ENCODE measurements at places on chromosomes 11 and 22.

- DNase-seq: peak; percentile 51
These were observed at the start of gene TIRAP for GRCh38 chr11:126282736-126283591. TSS of gene TIRAP (plus strand) at chr11:126283093. CDS start at chr11:126290895, 7,802 bp downstream.

- DNase-seq: no peak
These were observed 185.5 kb downstream of the KIRREL3 start for GRCh38 chr11:126815111-126815510.

- DNase-seq: no peak
These were observed 5.7 kb downstream of the NF2 start for GRCh38 chr22:29609139-29609538.

DNA sequence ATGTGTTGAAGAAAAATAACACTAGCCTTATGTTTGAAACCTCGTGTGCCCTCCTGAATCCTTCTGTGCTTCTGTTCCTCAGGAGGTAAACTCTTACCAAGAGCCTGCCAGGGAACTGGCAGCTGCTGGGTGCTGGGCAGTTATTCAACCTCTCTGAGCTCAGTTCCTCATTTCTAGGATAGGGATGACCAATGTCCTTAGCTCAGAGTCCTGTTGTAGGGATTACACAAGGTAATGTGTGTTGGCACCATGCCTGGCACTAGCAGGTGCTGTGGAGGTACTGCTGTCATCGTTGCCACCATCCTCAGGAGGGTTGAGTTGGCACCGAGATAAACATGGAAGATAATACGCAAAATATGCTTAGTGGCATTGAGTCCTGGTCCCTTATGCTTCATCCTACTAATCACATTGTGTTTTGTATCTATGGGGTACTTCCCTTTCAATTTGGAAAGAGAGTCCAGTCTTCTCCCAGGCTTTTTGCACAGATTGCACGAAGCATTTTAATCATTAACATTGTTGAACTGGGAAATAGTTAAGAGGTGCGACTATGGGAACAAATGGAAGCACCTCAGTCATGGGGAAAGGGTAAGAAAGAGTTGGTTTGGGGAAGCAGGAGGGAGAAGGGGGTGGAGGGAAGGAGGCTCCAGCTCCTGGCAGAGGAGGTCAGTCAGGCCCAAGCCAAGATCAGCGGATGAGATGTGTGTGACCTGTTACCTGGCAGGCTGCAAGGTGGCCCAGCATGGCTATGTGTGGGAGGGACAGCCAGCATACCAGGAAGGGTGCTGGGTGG, 56.7 kb downstream of the CABIN1 start:
- no peak for DNase-seq

DNA sequence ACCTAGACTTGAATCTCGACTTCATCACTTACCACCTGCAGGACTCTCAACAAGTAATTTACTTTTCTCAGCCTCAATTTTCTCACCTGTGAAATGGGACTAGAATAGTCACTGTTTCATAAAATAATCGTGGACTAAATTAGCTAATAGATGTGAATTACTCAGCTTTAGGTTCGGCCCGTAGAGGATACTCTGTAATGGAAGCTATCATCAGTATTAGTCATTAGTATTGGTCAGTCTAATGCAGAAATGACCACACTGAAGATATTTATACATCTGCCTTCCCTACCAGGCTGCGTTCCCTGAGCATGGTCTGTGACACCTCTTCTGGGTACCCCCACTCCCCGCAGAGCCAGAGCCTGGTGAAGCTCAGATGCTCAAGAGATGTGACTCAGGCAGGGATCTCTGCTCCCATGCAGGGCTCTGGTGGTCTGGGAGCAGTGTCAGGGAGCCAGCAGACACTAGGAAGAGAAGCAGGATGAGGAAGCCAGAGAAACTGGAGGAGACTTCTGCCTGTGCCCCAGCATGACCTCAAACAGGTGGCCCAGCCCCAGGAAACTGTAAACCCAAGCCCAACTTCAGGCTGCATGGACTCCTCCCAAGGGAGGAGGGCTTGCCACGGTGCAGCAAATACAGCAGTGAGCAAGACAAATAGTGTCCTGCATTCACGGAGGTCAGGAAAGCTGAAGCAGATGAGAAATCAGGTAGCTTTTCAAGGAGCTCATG, 88.0 kb upstream of the E2F8 start:
- DNase-seq: no peak

- DNase-seq: no peak
These were observed 307.2 kb downstream of the CADM1 start for GRCh38 chr11:115197031-115197430.

DNA sequence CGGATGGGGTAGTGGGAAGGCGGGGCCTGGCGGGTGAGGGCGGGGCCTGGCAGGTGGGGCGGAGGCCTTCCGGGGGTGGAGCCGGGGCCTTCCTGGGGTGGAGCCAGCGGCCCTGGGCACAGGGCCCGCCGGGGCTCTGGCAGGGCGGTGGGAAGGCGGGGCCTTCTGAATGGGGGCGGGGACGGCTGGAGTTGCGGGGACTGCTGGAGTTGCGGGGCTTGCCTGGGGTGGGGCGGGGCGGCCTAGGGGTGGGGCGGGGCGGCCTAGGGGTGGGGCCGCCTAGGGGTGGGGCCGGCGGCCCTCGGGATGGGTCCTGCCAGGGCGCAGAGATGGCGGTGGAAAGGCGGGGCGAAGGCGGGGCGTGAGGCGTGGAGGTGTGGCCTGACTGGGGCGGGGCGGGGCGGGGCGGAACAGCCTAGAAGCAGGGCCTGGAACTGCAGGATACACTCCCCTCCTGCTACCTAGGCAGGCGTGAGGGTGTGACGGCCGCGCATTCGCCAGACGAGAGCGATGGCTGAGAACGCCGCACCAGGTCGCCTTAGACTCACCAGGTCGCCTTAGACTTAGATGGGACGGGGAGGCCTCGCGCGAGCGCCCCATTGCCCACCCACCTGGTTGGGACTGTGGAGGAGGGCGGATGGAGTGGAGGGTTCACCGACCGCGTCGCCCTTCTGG, 19.3 kb downstream of the RRP7A start:
- peak; percentile 84 for DNase-seq

GRCh38 chr11:45097721-45098493, 48.5 kb upstream of the PRDM11 start:
- DNase-seq: peak; percentile 9

DNA sequence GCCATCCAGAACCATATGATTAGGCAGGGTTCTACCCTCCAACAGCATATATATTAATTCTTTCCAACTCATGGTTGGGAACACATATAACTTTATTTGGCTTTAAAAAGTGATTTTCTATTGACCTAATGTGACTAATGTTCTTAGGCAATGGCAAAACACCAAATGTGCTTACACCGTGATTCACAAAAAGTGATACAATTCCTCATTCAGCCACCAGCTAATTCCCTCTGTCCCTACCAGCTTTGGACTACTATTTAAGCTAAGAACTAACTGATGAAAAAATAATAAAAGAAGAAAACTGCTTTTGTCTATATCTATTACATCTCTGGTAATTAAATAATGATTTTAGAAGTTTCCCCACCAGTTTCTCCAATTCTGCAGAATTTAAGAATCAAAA, 4.7 kb downstream of the CTSC start:
- DNase-seq: no peak

DNA sequence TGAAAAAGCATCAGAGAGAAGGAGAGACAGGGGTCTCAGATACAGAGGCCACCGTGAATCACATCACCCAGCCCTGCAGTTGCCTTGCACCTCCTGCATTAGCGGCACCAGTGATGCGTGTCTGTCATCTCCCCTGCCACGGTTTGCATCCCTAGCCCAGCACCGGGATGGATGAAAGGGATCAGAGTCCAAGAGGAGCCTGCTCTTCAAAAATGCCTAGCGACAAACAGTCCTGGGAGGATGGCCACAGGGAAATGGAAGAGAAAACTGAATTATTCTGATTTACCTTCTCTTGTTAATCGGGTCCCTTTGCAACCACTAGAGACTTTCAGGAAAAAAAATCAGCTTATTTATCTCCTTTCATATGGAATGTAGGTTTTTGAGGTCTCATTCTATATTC, 495.6 kb upstream of the KIRREL3 start:
- no peak for DNase-seq

DNA sequence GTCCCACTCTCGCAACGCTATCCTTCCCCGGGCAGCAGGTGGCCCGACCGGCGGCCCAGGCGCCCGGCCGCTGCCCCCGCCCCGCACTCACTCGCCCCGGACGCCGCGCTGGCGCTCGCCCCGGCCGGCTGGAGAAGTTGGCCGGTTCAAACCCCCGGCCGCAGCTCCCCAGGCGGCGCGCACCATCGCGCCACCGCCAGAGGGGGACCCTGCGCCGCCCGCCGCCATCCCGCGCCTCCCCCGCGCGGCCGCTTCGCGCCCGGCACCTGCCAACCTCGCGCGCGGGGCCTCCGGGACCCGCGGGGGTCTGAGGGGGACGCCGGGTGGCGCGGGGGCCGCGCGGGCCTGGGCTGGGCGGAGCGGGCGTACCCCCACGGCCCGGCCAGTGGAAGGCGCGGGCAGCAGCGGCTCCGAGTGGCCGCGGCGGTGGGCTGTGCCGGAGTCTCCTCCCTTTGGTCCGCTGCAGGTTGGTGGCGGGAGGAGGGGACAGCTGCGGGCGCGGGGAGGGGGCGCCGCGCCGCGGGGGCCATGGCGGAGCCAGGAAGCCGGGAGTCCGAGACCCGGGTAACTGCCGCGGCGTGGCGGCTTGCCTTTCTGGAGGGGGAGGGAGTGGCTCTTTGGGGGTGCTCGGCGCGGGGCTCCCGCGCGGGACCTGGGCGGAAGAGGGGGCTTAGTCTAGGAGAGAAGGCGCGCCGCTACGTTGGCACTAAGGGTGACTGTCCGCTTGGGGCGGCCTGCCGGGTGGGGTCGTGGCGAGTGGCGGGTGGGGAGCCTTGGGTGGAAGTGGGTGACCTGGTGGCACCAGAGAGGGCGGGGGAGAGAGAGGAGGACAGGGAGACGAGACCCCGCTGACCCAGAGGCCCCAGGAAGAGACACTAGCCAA, at the start of the genes MPST and TST:
MPST (plus strand) TSS at position 434 of the 883 bp plus-strand sequence; CDS start at position 529, 95 bp downstream.
TST (minus strand) TSS at position 139 of the 883 bp plus-strand sequence. CDS start 715 bp downstream, outside the sequence.
- DNase-seq: peak; percentile 86

DNA sequence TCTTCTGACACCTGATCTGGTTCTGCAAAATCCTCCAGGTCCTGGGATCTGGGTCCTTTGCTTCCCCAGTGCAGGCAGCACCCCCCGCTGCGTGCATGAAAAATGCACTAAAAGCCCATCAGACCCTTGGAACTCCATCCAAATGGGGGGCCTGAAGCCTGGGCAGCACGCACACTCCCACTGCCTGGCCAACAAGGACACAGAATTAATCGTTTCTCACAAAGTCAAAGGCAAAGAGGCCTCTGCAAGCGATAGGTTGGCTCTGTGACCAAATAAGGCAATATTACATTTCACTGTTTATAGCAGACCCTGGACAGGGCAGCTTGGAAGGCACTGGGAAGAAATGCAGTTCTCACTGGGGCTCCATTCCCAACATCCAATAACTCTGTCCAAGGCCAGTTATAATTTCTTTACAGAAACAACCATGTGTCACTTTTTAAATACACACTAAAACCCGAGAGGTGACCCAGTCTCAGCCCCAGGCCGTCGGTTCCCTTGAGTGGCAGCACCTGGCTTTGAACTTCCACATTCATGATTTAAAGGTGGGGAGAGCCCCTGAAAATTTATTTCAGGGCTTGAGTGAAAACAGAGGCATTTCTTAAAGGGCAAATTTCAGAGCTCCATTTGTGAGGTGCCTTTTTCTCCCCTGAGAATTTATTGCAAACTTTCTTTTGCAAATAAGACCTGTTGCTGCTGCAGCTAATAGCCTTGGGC, 114.4 kb upstream of the ANO1 start:
- DNase-seq: no peak

DNA sequence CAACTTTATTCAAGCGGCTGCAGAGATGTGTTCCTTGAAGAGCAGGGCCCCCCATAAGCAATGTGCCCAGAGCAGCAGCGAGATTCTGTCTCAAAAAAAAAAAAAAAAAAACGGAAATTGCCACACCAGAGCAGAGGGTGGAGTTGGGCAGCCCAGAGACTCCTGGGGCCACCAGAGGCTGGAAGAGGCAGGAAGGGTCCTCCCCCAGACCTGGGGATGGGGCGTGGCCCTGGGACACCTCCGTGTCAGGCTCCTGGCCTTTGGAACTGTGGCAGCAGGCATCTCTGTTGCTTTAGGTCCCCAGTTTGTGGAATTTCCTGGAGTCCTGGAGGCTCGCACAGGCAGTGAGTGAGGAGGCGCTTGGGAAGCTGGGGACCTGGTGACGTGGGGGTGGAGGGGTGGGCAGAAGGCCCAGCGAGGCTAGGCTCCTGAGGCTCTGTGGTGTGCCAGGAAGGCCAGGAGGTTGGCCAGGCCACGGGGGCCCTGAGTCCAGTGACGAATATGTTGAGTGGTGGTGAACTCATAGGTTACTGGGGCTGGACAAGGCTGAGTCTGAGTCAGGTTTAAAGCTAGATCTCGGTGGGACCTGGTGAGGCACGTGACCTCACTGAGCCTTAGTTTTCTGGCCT, 735.6 kb downstream of the BRD1 start:
- no peak for DNase-seq

- DNase-seq: peak; percentile 72
These were observed 46.2 kb downstream of the BLID start for GRCh38 chr11:122069707-122070360.

DNA sequence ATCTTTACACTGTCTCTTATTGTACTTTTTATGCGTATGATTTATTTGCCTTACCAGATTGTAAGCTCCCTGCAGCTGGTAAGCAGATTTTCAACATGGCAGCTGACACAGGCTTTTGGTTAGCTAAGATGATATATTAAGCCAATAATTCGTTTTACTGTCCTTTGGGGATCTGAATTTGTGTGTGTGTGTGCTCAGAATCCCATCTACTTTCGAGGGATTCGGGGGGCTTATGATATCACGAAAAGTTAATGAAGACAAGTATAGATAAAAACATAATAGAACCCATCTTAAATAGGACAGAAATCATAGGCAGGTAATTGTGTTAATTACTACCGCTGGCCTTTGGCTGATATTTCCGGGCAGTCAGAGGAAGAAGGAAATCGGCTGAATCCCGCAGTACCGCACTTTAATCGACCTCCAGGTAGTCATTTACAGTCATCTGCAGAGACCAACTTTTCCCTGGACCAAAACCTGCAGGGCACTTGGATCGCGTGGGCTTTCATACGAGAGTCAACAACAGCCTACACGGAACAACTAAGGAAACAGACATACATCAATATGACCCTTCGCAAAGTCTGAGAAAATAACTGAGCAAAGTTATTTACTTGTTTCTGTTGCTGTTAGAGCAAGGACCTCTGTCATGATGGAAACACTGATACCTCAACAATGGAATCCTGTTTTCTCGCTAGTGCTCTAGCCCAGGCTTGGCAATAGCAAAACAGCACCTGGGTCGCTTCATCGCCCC, 802 bp downstream of the KBTBD3 start:
- no peak for DNase-seq

- no peak for DNase-seq
These were observed 34.8 kb downstream of the EFCAB6 start for GRCh38 chr22:43777286-43777685.

All from midbrain (tissue), 1 donor.